Activated CD4-positive, alpha-beta T cell treated with anti-CD3 and anti-CD28 coated beads, Interleukin-2, amount 50 U/mL, for 48 hours (primary cell): ENCODE measurements at places on chromosomes 11 and 22.

DNA sequence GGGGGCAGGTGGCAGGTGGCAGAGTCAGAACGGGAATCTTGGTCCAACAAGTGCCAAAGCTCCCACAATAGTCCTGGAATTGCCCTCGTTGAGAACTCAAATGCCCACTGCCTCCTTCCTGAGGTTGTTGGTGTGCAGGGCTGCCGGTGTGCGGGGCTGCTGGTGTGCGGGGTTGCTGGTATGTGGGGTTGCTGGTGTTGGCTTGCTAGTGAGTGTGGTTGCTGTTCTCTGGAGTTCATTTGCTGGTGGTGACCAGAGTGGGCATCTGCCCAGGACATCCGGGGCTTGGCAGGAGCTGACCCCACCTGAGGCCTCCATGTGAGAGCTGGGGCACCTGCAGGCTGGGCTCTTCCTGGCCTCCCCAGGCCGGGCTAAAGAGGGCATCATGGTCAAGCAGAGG is 14.0 kb upstream of the MPPED1 start:
- DNase-seq: no peak

DNA sequence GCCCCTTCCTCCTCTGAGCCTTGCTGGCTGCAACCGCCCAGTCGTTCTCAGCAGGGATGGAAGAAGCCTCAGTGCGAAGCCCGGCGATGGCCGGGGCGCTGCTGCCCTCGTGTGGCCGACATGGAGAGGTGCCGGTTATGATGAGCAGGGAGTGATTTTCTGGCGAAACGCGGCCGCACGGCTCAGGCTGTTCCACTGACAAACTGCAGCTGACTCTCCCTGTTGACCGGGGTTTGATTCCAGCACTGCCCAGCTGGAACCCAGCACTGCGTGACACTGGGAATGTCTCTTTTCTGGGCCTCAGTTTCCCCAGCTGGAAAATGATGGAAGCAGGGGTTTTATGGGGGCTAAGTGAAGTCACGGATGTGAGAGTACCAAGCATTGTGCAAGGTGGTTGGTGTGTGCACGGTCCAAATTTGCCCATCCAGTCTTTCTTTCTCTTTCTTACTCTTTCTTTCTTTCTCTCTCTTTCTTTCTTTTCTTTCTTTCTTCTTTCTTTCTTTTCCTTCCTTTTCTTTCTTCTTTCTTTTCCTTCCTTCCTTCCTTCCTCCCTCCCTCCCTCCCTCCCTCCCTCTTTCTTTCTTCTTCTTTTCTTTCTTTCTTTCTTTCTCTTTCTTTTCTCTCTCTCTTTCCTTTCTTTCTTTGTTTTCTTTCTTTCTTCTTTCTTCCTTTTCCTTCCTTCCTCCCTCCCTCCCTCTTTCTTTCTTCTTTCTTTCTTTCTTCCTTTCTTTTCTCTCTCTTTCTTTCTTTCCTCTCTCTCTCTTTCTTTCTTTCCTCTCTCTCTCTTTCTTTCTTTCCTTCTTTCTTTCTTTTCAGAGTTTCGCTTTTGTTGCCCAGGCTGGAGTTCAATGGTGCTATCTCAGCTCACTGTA is 25.8 kb upstream of the MPPED1 start:
- DNase-seq: peak; percentile 76

DNA sequence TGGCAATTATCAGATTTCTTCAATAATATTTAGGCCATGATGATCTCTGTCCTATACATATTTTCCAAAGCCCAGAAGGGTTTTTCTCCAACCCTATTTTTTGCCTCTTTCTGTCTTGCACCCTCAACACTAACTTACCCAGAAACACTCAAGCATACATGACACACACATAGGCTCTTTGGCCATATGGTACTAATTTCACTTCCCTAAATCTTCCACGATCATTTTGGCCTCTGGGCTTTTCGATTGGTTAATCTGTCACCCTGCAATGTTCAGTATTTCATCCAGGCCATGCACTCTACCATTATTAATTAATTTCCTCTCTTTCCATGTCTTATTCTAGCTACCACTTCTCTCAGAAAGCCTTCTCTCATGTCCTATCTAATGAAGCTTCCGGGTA is 59.8 kb downstream of the LUZP2 start:
- DNase-seq: no peak

GRCh38 chr11:132126973-132127899 is 756.8 kb downstream of the NTM start:
- DNase-seq: no peak

GRCh38 chr11:64789331-64790204 is 11.2 kb upstream of the SF1 start:
- no peak for DNase-seq

DNA sequence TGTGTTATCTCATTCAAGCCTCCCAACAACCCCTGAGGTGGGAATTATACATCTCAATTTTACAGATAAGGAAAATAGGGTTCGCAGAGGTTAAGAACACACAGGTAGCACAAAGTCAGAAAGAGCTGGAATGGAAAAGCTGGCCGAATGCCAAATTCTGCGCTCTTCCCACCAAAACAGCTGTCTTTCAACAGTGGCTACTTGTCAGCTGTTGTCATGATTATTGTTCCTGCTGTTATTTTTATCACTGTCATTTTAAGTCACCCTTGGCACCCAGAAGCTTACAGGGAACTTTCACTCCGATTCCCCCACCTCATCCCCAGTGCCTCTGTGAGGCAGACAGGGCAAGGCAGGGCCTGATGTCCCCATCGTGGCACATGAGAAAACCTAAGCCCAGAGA is 74.5 kb upstream of the CSNK2A3 start:
- no peak for DNase-seq

- no peak for DNase-seq
Observed at GRCh38 chr11:6587360-6587953, 16.0 kb downstream of the RRP8 start.

- no peak for DNase-seq
Observed at GRCh38 chr22:41947424-41948080, 600 bp upstream of the CENPM start.

DNA sequence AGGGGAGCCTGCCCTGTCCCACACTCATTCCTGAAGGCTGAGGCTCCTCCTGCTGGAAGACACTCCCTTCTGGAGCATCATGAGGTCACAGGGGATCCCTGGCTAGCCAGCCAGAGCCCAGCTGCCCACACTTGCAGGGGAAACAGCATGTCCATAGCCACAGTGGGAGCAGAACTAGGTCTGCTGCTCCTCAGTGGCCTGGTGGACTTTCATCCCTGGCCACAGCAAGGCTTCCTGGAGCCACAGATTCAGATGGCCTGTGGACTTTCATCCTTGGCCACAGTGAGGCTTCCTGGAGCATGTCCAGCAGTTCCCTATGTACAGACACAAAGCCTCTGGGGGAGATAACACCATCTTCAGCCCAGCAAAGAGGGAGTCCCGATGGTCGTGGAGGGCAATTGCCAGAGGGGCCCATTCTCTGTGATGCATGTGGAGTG is 5.9 kb upstream of the APOL6 start:
- no peak for DNase-seq

DNA sequence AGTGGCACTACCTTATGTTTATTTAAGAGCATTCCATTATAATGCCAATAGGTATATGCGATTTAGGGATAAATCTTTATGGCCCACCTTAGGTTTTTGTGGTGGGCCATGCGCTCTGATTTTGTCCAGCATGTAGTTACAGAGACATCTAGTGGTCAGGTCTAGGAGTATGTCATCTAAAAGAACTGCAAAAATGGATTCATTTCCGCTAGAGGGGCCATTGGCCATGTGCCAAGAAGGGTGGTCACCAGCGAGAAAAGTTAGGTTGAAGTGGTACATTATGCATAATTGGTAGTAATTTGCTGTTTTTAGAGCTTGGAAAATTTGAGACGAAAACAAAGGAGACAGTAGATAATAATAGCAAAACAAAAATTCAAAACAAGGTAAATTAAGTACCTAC is 27.7 kb downstream of the LRRC4C start:
- no peak for DNase-seq

GRCh38 chr11:119599864-119600541 is 129.0 kb downstream of the NECTIN1 start:
- DNase-seq: no peak

GRCh38 chr22:42792453-42792908 is 64.6 kb downstream of the ARFGAP3 start:
- DNase-seq: no peak

DNA sequence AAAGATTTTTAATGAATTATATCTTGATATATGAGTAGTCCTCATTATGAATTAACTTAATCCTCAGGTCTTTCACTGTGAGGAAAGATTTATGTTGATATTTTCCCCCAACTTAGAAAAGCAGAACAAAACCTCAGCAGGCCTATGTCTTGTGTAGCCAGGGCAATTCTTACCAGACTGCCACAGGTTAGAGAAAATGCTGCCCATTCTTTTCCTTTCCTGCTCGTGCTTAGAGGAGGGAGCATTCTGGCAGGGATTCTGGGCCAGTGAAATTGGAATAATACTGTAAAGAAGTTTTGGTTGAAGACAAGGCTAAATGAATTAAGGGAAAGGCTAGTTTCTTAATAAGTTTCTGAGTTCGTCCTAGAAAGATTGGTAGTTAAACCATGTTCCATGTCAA is 56.6 kb downstream of the ZNRF3 start:
- DNase-seq: no peak

DNA sequence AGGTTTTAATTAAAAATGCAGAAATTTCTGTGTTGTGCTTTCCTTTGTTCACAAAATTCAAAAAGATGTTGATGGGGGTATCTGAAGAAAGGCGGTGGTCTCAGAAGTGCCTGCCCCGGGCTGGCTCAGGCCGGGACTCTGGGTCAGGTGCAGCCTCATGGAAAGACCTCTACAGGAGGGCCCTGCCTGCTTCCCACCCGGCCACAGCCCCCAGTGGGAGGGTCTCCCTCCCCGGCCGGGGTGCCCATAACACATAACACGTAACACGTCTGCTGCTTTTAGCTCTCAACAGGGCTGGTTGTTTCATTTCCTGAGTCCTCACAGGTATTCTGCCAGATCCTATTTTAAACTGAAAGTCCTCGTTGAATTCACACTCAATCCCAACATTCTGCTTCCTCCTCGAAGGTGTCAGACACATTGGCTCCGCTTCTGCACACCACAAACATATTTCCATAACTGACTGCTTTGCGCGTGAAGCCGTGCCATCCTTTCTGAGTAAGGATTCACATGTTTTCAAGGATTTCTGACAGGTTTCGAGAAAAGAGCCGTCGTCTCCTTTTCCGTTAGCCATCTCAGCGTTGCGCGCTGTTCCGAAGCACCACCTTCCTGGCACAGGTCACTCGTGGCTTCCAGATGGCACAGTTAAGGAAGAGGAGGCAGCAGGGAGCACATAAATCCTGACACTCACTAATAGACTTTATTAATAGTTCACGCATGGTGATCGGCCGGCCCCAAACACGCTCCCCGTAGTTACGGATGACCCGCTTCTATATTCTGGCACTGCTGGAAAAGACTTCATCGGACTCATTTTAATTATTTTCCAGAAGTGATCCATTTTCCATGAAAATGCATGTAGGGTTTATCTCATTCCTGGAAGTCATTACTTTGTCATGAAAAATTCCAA is 569.3 kb downstream of the BRD1 start:
- DNase-seq: no peak

- no peak for DNase-seq
Observed at GRCh38 chr11:81432333-81432732, 1301.3 kb downstream of the FAM181B start.

- no peak for DNase-seq
Observed at GRCh38 chr11:120400564-120401364, 64.6 kb downstream of the ARHGEF12 start.

- no peak for DNase-seq
Observed at GRCh38 chr11:95531116-95531515, 258.5 kb downstream of the FAM76B start.

DNA sequence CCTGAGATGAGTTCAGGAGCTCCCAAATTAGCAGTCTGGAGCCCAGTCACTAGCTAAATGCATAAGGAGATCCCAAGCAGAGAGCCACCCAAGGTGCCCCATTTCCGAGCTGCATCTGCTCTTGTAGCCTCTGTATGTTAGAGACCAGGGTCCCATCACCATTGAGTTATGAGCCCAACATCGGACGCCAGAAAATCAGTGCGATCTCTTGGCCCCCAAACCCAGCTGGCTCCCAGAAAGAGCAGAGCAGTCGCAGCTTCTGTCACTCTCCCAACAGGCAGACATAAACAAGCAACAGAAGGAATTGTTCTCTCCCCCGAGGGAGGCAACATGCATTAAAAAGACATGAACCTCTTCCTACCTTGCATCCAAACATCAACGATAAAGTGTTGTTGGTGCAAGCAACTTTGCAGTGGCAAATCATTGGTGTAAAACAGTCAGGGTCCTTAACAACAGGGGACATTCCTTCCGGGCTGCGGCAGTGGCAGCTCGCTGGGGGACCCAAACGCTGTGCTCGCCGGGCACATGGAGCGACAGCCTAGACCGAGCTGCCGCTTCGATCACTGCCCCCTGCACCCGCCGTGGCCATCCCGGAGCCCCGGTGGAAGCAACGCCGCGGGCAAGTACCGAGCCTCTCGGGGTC is 907.1 kb downstream of the DLG2 start:
- DNase-seq: no peak

- DNase-seq: no peak
Observed at GRCh38 chr22:27019827-27020226, 362.4 kb downstream of the MIAT start.

DNA sequence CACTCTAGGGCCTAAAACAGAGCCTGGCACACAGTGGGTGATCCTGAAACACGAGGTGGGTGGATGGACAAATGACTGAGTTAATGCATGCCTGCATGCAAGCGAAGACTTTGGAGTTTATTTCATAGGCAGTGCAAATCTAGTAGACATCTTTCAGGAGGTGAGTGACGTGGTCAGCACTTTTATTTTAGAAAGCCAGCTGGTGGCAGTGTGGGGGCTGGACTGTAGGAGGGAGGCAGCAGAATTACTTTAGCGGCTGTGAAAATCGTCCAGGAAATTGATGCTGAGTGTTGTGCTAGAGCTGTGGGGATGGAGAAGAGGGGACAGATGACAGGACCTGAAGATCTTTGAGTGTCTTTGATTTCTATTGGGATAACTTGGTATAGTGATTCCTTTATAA is 47.1 kb downstream of the BMAL1 start:
- DNase-seq: no peak

DNA sequence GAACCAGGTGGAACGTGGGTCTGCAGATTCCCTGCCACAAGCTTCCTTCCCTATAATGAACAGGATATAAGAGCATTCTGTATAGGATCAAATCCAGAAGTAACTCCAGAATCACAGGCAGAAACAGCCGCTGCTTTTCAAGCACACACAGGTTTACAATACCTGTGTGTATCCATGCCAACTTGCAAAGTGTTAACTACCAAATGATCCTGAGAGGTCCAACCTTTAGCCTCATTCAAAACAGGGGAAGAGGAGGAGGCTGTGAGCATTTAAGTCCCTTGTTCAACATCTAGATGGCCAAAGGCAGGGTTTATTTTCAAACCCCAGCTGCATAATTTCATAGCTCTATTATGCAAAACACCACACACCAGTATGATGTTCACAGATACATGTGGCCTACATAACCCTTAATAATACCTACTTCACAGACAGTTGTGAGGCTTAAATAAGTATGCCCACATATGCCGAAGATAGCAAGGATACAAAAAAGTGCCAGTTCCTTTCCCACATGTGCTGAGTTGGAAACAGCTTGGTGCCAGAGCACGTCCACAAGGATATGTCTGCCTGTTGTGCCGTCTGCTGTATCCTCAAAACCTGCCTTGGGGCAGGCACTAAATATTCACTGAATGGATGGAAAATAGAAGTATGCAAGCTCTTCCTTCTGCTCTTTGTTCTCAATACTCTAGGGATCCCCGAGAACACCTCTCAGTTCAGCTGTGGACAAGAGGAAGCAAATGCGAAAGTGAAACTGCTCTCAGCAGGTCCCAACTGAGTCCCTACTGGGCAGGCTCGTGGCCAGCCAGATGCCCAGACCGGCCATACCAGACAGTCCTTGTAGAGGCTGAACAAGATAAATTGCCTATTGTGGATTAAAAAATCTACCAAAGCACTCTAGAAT is 66.8 kb downstream of the LARGE1 start:
- no peak for DNase-seq
